Upper lobe of right lung (tissue), 1 donor: ENCODE measurements at places on chromosomes 1 and 21. TPM values are rescaled to one million over a fixed set of nuclear protein-coding genes. Genes with fewer than 3 reads are reported as not detected.

DNA sequence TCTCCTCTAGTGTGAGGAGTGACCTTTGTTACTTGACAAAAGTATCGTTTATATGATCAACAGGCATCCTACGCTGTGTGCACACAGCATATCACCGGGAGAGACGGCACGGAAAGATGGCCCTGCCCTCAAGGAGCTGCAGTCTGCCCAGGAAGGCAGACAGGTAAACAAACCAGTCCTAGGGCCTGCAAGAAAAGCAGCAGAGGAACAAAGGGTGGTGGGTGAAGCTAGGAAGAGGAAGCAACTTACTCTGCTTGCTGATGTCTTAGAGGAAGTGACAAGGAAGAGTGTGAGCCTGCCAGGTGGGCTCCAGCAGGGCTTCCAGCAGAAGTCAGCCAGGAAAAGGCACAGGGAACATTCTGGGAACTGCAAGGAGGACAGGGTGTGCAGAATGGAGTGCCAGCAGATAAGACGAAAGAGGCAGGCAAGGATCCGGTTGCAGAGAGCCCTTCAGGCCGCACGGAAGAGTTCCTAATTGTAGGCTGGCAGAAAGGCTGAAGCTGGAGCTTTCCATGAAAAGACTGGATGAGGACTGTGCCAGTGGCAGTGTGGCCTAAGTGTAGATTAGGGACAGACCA, 106.7 kb downstream of the SLC45A1 start:
- DNase-seq, result peak; percentile 66
- peaks cover 11% of the 10 kb centered on the region for H3K36me3 ChIP-seq
- no peaks in the 10 kb centered on the region for H3K27me3 ChIP-seq
- H3K4me1 ChIP-seq, result peaks cover 59% of the 10 kb centered on the region
- peak overlapping the region; percentile 74 for H3K4me3 ChIP-seq
- peak overlapping the region; percentile 95 for H3K27ac ChIP-seq

DNA sequence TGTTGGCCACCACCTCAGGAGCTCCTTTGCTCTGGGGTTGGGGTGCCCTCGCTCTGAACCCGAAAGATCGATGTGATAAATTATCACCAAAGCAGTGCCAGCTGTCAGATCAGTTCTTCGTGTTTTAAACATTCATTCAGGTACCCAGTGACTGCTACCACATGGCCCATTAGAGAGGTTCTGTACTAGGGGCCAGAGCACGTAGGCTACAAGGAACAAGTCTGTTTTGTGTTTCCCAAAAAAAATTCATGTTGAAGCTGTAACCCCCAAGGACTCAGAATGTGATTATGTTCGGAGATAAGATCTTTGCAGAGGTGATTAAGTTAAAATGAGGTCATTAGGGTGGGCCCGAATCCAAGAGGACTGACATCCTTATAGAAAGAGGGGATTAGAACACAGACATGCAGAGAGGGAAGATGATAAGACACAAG, 526.9 kb downstream of the NPHP4 start:
- no peaks in the 10 kb centered on the region for H3K36me3 ChIP-seq
- no peak overlapping the region for H3K27ac ChIP-seq
- no peaks in the 10 kb centered on the region for H3K27me3 ChIP-seq
- DNase-seq, result no peak

DNA sequence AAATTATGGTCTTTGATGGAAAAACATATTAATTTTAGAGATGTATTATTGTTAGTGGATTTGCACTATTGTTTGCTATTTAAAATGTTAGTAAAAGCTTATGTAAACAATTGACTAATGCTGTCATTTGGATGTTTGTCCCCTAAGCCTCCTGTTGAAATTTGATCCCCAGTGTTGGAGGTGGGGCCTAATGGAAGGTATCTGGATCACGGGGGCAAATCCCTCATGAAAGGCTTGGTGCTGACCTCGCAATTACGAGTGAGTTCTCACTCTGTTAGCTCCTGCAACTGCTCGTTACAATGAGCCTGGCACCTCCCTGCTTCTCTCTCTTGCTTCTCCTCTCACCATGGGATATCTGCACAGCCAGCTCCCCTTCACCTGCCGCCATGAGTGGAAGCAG, 14.3 kb downstream of the TMEM35B start:
- H3K4me1 ChIP-seq, result no peaks in the 10 kb centered on the region
- no peak for DNase-seq
- H3K4me3 ChIP-seq, result no peak overlapping the region
- no peaks in the 10 kb centered on the region for H3K36me3 ChIP-seq
- H3K27me3 ChIP-seq, result no peaks in the 10 kb centered on the region

DNA sequence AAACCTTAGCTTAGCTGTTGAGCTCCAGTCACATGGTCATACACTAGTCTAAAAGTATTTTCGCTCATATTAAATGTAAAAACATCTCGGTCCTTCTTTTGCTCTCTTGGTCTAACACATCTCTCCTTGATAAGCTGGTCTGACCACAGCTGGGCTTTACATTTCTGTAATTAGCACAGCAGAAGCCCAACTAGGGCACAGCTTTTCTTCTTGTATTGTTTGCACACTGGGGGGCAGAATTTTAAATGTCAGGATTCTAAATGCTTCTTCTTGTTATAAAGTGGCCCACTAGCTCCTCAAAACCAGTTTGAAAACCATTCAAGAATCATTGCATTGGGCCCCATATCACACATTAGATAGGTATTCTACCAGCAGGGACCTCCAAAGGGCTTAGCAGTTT, 289.1 kb upstream of the PKN2 start:
- H3K4me3 ChIP-seq, result no peak overlapping the region
- no peaks in the 10 kb centered on the region for H3K36me3 ChIP-seq
- H3K27ac ChIP-seq, result no peak overlapping the region

Gene MAP3K21
- 9.1 TPM for total RNA-seq

Gene MAP1LC3C
- 14.2 TPM for total RNA-seq

- no peaks in the 10 kb centered on the region for H3K36me3 ChIP-seq
- no peak overlapping the region for H3K4me3 ChIP-seq
- H3K27ac ChIP-seq, result no peak overlapping the region
- H3K4me1 ChIP-seq, result no peaks in the 10 kb centered on the region
- no peak for DNase-seq
These were observed 682.4 kb upstream of the ADGRL4 start for GRCh38 chr1:79688932-79689331.

DNA sequence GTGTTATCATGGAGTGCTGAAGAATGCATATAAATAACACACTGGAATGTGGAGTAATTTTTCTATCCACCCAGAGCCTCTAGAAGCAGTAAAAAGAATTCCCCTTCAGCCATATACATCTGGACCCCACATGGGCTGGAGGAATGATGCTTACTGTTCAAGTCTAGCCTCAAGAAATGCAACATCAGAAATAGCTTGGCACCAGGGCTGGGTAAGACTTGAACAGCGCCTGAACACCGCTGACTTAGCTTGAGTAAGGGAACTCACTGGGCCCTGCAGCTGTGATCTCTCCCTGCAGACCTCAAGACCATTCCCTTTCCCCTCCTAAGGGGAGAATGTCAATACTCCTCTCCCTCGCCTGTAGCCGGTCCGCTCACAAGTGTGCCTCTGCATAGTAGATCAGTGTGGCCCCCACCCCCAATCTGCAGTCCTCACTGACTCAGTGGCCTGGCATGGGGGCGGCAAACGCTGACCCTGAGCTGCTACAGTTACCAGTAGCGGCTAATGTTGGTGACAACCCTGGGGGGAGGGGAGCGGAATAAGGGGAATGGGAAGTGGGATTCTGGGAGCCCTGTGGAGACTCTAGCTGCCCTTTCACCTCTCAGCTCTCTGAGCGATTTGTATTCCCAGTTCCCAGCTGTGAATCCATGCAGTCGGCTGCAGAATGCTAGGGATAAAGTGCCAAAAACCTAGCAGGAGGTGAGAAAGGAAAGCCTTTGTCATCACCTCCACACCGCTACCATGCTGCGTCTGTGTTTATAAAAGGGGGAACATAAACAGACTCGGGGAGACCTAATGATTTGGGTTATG, 483.9 kb downstream of the DISC1 start:
- no peak overlapping the region for H3K4me3 ChIP-seq
- H3K4me1 ChIP-seq, result no peaks in the 10 kb centered on the region
- no peaks in the 10 kb centered on the region for H3K36me3 ChIP-seq
- no peaks in the 10 kb centered on the region for H3K27me3 ChIP-seq

DNA sequence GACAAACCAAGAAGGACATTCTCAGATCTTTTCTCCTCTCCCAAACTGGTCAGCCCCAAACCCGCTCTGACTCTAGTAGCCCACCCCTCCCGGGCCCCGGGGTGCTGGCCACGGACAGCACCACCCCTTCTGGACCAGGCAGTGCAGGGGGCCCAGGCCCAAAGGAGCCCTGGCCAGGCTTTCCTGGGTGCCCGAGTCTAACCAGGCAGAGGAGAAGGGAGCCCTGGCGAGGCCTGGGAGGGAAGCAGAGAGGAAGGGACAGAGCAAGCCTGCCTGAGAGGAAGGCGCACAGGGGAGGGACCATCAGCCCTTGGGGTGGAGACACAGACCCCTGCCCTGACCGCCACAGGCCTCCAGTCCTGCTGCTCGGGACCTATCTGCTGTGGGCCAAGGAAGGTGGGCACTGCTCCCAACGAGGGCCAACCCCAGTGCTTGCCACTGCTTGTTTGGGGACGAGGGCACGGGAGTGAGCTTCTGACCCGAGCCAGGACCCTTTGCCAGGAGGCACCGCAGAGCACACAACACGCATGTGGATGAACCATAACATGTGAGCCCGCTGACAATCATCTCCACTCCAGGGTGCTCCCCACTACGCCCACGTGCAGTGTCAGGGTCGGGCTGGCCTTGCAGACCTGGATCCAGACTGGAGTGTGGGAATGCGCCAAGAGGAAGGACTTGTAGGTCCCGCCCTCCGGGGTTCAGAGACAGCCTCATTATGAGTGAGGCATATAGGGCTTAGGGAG, 57.6 kb downstream of the KCNAB2 start:
- H3K27me3 ChIP-seq, result peaks cover 12% of the 10 kb centered on the region
- H3K4me1 ChIP-seq, result no peaks in the 10 kb centered on the region
- no peak overlapping the region for H3K4me3 ChIP-seq
- H3K36me3 ChIP-seq, result no peaks in the 10 kb centered on the region
- no peak overlapping the region for H3K27ac ChIP-seq

- H3K36me3 ChIP-seq, result no peaks in the 10 kb centered on the region
- no peaks in the 10 kb centered on the region for H3K27me3 ChIP-seq
- H3K27ac ChIP-seq, result no peak overlapping the region
- no peak overlapping the region for H3K4me3 ChIP-seq
- peaks cover 49% of the 10 kb centered on the region for H3K4me1 ChIP-seq
These were observed 18.1 kb downstream of the AHCYL1 start for GRCh38 chr1:110002695-110003094.

DNA sequence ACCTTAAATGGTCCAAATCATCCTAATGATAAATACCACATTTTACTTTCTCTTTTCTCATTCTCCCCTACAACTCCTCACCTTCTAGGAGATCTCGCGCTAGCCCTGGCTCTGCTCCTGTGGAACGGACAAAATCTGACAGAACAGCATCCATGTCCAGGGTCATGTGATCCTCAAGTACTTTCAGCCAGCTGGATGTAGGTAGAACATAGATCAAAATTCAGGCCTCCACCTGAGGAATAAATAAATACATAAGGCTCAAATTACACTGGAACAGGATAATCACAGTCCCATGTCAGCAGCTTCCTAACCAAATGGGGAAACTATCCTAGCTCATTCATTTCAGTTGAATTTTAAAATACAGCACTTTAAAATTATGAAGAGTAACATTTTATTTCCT, 33.2 kb downstream of the OTUD7B start:
- no peak overlapping the region for H3K4me3 ChIP-seq
- no peaks in the 10 kb centered on the region for H3K27me3 ChIP-seq
- H3K36me3 ChIP-seq, result peaks cover 39% of the 10 kb centered on the region
- no peak for DNase-seq

Gene ATP1A4
- 0.96 TPM for total RNA-seq

DNA sequence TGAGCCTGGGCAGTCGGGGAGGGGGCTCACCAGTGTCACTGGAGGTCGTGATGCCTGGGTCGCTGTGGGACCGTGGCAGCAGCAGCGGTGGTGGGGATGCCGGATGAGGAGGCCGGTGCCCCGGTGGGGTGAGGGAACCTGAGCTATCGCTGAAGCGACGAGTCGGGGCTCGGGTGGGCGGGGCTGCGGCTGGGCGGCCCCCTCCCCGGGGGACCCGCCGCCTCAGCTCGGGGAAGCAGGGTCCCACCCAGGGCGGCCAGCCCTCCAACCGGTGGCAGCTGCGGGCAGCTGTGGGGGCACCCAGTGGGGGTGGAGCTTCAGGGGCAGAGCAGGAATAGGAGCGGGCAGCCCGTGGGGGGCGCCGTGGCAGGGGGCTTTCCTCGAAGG, 5.0 kb downstream of the ENTREP3 start:
- no peaks in the 10 kb centered on the region for H3K36me3 ChIP-seq
- H3K27ac ChIP-seq, result no peak overlapping the region
- no peak for DNase-seq
- no peak overlapping the region for H3K4me3 ChIP-seq
- H3K27me3 ChIP-seq, result no peaks in the 10 kb centered on the region

Gene ELF3
- 62.9 TPM for total RNA-seq

GRCh38 chr1:9728451-9729295, 77.1 kb downstream of the PIK3CD start:
- no peak overlapping the region for H3K27ac ChIP-seq
- no peak for DNase-seq
- no peaks in the 10 kb centered on the region for H3K4me1 ChIP-seq
- H3K4me3 ChIP-seq, result no peak overlapping the region
- H3K36me3 ChIP-seq, result peaks cover 78% of the 10 kb centered on the region
